Ecto neural progenitor cell (in vitro differentiated cells): ENCODE measurements at places on chromosomes 5 and 9.

- DNase-seq: peak; percentile 88
These were observed 24.3 kb upstream of the ENHO start for GRCh38 chr9:34546834-34547827.

DNA sequence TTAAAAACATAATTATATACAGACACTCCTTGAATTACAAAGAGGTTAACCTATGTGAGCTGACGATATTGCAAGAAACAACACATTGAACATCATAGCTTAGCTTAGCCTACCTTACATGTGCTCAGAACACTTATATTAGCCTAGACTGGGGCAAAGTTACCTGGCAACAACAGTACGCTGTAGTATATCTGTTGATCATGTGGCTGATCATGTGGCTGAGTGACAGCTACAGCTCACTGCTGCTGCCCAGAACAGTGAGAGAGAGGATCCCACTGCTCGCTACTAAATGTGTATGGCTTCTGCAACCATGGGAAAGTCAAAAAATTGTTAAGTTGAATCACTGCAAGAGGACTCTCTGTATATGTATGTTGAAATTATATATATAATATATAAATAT, 169.9 kb downstream of the CDH9 start:
- DNase-seq: no peak

GRCh38 chr5:142994218-142994617, 224.0 kb downstream of the ARHGAP26 start:
- DNase-seq: no peak

DNA sequence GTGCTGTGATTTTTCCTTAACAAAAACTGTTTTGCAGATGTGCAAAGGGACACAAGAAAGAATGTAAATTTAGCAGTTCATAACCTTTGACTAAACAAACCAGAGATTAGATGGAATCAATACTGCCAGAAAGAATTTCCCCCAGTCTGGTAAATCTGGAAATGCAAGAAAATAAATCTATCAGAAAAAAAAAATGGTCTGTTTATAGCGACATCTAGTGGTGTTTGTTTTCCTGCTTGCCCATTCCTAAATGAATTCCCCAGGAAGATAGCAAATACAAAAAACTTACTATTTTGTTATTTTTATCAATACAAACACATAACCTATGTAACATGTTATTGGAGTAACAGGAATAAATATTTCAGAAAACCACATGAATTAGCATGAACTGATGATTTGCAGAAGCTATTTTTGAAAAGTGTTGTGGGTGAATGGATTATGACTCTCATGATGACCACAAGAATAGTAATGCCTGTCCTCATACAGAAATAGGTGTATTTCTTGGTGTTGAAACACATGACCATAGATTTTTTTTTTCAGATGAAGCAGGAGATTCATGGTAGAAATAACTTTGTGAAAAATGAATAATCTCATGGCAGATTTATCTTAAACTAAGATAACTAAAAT, 1703.8 kb downstream of the MAT2B start:
- no peak for DNase-seq

DNA sequence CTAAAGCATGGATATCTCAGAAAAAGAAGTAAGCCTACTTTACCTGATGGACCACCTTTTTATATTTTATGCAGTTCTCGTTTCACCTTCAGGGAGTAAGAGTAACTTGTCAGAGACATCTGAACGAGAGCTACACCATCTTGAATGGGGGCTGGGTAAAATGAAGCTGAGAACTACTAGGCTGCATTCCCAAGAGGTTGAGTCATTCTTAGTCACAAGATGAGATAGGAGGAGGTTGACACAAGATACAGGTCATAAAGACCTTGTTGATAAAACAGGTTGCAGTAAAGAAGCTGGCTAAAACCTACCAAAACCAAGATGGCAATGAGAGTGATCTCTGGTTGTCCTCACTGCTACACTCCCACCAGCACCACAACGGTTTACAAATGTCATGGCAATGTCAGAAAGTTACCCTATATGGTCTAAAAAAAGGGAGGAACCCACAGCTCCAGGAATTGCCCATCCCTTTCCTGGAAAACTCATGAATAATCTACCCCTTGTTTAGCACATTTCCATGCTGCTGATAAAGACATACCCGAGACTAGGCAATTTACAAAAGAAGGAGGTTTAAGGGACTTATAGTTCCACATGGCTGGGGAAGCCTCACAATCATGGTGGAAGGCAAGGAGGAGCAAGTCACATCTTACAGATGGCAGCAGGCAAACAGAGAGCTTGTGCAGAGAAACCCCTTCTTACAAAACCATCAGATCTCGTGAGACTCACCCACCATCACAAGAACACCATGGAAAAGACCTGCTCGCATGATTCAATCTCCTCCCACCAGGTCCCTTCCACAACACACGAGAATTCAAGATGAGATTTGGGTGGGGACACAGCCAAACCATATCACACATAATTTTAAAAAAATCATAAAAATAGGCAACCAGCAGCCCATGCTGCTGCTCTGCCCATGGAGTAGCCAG, 62.5 kb downstream of the GIN1 start:
- DNase-seq: no peak

- DNase-seq: peak; percentile 32
These were observed 11.2 kb downstream of the CCNI2 start for GRCh38 chr5:132758451-132758850.

- DNase-seq: no peak
These were observed 4.9 kb downstream of the SELENOP start for GRCh38 chr5:42806701-42807262.
